ENCODE measurements at places on chromosomes 4 and X. TPM values are rescaled to one million over a fixed set of nuclear protein-coding genes. Genes with fewer than 3 reads are reported as not detected.

Gene CENPVL3
- not detected for polyA plus RNA-seq

Gene MED14
- polyA plus RNA-seq, result 5.9 TPM

Gene CFP
- polyA plus RNA-seq, result 2.1 TPM

GRCh38 chrX:44731160-44731559, 112.7 kb upstream of the DUSP21 start:
- DNase-seq, result no peak

DNA sequence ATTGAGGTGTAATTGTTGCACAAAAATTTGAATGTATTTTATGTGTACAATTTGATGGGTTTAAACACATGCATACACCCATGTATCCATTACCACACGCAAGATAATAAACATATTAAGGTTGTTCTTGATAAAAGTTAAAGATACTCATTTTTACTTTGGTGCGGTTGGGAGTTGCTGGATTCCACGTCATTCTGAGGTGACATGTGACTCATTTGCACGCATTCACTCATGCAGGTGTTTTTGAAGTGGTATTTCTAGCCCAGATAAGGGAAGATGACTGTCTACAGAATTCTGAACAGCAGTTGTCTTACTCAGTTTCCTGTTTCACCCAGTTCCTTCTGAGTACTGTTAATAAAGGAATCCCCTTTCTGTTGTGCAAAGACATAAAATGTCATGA, 142.0 kb downstream of the RTL3 start:
- no peak for DNase-seq

DNA sequence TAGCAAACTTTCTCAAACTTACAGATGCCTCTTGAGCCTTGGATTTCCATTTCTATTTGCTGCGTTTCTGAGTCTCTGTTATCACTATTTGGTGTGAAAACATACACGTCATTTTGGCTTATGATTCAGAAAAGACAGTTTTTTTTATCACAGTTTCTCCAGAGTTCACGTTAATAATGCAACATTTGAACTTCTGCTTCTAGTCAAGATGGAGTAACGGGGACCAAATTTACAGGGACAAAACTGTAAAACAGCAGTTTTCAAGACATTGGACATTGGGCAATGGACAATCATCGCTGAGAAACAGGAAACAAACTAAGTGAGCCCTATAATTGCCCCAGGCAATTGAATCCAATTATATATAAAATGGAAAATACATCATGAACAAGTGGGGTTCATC, 36.2 kb upstream of the TASL start:
- DNase-seq, result no peak

DNA sequence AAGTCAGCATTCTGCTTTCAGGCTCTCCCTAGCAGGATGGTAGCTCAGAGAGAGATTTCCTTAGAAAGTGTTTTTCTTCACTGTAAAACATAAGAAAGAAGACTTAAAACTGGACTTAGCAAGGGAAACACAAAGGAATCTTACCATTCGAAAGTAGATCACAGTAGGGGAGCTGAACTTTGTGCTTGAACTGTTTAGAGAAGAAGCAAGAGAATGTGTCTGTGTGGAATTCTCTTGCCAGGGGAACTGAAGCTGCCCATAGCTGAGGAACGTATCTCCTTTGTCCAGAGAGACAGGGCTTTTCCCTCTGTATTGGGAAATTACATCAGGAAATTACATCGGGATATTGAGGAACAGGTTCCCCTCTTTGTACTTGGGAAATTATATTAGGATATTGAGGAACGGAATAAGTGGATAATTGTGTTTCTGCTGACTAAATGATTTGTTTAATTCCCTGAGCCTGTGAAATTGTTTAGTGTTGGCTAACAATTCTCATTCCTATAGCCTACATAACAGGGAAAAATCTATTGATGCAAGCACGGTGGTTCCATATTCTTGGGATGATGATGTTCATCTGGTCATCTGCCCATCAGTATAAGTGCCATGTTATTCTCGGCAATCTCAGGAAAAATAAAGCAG, 21.2 kb downstream of the SRD5A3 start:
- DNase-seq, result no peak

DNA sequence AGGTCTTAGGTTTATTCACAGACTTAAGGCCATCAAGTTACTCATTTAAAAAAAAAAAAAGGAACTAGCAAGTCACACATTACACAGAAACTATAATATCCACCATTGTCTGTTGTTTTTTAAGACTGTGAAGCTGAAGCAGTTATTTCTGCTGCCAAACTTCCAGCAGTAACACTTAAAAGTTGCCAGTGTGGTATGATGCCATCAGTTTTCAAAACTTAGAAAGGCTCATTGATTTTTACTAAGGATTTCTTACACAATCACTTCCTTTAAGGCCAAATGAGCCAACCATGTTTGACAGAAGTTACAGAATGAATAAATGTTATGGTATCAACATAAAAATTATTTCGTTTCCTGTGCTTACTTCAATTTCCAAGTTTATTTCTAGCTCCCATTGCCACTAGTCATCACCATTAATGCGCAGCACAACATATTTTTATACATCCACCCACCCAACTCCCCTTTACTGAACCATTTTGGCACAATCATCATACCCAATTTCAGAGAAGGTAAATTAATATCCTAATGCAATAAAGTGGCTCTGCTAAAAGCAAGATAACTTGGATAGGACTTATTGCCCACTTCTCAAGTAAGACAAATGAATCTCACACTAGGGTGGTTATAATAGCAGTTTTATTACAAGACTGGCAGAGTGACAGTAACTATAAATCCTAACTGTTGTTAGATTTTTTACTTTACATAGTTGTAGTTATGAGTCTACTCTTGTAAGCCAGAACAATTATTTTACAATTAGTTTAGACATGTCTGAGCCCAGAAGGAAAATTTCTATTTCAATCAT, 13.1 kb downstream of the PDGFC start:
- DNase-seq, result no peak
